ENCODE measurements at places on chromosomes 3 and 15.
A peak's percentile ranks its signal among the peaks of the same experiment; 100 is the strongest.

DNA sequence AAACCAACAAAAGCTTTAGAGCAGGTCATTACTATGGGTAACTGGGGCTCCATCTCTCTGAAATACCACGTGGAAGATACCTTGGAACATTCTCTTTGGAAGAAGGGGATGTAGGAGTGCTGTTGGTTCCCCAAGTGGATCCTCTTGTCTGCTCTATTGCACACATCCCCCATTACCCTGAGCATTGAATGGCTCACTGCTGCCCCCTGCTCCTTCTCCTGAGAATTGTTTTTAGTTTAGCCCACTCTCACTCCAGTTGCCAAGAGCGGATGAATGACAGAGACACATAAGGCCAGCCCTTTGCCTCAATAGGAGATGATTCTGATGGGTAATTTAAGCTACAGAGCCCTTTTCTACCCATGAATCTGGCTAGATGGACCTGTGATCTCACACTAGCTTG lies 135.6 kb upstream of the SUCLG2 start:
- peak; percentile 9 for DNase-seq

- no peak for DNase-seq
Measured at GRCh38 chr3:195258449-195259153, 12.4 kb downstream of the XXYLT1 start.

GRCh38 chr3:124845406-124845805 lies 41.8 kb downstream of the ITGB5 start:
- DNase-seq: peak; percentile 36

DNA sequence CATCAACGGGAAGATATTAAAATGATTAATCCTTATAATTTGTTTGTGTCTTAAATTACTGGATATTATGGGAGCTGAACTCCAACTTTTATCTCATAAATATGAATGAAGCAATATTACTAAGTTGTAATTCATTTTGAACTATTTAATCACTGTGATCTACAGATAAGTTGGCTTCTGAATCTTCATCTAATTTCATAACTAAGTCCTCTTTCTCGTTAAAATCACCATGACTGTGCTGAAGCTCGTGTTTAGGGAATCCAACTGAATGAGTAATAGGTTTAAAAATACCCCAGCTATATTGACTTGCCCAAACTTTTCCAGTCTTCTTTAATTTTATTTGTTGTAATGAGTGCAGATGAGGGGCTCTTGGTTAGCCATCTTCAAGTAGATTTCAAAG lies 14.1 kb downstream of the MDFIC2 start:
- no peak for DNase-seq

DNA sequence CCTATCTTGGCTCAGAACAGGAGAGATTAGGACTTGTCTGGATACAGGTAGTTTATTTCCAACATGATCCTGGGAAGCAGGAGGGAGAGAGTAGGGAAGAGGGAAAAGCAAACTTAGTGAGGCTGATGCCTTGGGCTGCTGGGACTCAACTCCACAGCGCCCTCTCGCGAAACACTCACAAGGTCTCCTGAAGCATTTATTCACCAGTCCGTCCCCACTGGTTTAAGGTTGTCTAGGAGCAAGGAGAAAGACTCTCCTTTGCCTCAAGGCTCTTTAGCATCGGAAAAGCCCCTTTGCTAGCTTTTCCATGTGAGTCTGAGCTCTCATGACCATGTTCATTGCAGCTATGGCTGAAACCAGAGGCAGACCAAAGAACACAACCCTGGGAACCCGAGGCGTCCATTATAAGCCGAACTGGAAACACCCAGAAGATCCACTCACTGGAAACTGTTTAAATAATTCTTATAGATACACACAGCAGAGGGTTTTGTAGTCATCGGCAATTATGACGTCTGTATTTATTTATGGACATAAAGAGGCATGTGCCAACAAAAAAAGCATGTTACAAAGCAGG lies 244.5 kb downstream of the CD47 start:
- peak; percentile 26 for DNase-seq

DNA sequence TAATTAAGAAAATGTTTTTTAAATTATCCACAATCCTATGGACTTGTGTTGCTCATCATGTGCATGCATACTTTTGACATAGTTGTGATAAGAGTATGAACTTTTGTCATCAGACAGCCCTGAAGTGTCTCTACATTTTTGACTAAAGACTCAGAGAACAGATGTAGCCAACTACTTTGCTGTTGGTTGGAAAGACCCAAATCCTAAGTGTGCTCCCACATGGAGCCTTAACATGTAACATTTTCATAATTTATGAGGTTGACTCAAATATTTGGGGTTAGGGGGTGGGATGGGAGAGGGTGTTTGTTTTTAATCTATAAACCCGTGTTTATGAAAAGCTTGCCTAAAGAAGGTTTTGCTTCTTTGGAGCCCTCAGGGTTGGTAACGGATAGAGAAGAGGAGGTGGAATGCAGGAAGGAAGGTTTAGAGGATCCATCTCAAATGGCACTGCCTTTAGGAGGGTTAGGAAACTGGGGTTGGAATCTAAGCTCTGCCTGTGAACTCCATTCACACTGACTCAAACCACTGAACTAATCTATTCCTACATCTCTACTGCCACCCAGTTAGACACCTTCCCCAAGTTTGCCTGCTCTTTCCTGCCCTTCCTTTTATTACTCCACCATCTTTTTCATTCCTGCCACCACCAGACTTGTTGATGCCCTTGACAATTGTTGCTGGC lies 3.7 kb downstream of the BOC start:
- no peak for DNase-seq

DNA sequence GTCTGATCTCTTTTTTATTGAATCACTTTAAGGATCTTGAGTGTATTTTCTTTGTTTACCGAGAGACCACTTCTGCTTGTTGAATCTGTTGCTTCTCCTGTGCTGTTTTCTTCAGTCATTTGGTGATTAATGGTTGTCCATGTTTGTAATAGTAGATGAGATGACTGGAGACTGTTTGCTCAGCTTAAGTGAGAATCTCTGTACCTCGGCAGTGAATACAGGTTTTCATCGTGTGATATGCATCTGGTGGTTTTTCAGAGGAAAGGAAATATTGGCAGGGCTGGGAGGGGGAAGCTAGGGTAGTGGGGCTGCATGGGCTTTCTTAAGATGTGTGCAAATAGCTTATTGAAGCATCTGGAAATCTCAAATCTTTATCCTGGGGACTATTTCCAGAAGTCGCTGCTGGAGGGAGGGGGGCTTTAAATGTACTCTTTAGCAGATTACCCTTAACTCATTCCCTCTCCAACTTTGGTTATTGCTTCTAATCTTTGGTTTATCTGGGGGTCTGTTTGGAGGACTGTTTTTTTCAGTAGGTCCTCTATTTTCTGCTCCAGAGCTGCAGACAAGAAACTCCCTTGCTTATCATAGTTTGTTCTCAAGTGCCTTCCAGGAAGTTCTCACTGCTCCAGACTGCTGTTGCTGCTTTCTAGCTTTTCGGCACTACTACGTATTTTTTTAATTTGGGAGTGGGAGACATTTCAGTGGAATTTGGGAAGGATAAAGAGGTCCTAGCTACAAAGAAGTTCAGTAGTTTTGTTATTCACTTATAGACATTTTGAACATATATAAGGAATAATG lies 19.4 kb downstream of the CMTM8 start:
- DNase-seq: no peak

GRCh38 chr15:98322581-98322980 lies 325.8 kb upstream of the IGF1R start:
- DNase-seq: no peak

- DNase-seq: no peak
Measured at GRCh38 chr3:108102420-108103039, 11.7 kb upstream of the CD47 start.

DNA sequence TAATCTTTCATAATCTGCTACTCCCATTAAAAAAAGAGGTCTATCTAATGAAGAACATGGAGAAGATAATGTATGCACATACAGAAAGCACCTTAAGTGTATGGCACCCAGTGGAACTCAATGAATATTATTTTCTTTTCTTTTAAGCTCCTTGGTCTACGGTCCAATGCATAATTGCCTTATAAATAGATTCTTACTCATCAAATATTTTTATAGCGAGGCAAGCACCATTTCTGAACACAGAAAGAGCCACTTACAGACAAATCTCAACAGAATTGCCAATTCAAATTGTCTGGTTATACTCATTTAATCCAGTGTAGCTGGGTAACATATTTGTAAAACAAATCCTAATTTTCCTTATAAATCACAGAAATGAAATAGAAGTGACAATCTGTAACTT lies 6.3 kb downstream of the PDZRN3 start:
- no peak for DNase-seq

GRCh38 chr3:100561459-100562158 lies 47.8 kb upstream of the ADGRG7 start:
- DNase-seq: no peak

GRCh38 chr3:58370407-58370806 lies 37.7 kb downstream of the PXK start:
- DNase-seq: no peak

- no peak for DNase-seq
Measured at GRCh38 chr15:68644083-68644904, 65.5 kb downstream of the CORO2B start.

- DNase-seq: no peak
Measured at GRCh38 chr3:126528800-126529541, 5.0 kb downstream of the CHST13 start.

GRCh38 chr15:29911705-29912104 lies 89.4 kb upstream of the TJP1 start:
- DNase-seq: no peak

DNA sequence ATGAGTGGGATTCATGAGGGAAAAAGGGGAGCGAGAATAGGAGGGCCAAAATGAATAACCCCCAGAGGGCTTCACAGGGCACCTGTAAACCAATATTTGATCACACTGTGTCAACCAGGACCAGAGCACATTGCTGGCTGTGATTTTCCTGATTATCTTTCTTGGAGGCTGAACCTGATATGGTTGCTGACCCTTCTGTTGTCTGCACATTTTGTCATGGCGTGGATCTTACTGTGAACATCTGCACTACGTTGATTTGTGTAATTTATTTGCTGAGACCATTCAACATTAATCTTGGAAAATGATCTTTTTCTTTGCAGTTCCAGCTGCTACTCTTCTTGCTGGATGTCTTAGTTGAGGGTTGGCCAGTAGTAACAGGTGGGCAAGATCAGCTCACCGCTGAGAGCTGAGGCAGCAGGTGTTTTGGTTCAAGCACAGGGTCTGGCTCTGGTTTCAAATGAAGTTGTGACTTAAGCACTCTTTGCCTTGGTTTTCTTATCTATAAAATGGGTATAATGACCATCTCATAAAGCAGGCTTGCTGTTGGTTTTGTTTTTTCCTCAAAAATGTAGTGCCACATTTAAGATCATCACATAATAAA lies 61.2 kb downstream of the ARHGEF26 start:
- DNase-seq: no peak

DNA sequence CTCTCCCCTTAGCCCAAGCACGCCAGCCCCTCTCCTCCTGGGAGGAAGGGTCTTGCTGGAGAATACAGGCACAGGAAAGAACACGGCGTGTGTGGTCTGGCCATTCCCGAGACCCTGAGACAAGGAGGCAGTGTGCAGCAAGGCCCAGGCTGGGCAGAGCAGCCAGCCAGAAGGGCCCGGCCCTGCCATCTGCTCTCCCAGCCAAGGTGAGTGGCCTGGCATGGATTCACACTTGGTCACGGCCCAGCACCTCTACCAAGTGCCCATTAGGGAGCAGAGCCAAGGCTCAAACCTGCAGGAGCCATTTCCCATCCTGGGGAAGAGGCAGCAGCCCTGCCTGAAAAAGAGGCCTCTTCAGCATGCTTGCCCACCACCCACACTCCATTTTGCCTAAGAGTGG lies 28.6 kb downstream of the MEGF11 start:
- no peak for DNase-seq

- DNase-seq: no peak
Measured at GRCh38 chr3:23985747-23986544, 40.9 kb downstream of the NR1D2 start.

GRCh38 chr3:3356846-3357245 lies 177.4 kb upstream of the CRBN start:
- DNase-seq: peak; percentile 80

Data from hindlimb muscle (tissue), 1 donor.